ENCODE measurements at places on chromosomes 1 and 21.

DNA sequence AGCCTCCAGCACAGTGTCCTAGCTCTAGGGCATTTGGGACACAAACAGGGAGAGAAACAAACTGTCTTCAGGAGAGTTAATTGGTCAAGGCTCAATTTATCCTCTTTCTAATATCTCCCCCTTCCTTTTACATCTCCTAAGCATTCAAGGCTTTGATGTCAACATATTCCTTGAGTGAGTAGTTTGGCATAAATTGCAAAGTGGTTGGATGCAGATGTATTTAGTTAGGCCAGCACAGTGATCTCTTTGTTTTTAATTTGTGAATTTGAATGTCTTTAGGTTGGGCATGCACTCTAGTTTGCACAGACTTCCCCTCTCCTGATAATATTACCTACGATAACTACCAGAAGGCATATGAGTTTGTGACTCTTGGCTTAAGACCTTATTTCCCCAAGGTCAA lies 12.5 kb upstream of the OLFML2B start:
- no peak for DNase-seq

GRCh38 chr1:22166439-22166838 lies 23.5 kb upstream of the WNT4 start:
- DNase-seq: no peak

DNA sequence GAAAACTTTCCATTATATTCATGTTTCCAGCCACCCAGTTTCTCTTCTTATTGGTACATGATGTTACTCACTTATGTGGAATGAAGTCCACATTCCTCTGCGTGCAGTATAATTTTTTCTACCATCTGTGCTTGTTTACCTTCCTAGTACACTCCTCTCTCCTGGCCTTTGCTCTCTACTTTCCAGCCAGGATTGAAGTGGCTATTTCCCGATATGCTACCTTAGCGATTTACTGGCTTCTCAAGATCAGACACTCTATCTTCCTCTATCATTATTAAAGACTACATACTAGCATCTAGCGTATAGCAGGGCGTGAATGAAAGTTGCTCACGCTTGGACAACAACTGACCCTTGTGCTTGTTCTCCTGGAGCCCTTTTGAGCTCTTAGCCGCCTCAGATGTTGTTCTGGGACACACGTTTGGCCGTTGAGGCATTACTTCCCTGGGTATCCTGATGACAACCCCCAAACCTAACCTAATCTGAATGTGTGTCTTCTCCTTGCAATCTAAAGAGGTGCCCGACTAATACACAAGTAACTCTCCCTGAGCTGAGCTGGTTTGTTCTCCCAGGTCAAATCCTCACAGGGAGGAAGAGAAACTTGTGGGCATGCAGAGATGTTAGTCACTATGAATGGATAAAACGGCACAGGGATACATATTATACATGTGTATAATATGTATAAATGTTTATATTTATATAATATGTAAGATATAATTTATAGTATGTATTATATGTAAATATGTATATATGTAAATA lies 13.4 kb upstream of the MTARC2 start:
- DNase-seq: no peak

DNA sequence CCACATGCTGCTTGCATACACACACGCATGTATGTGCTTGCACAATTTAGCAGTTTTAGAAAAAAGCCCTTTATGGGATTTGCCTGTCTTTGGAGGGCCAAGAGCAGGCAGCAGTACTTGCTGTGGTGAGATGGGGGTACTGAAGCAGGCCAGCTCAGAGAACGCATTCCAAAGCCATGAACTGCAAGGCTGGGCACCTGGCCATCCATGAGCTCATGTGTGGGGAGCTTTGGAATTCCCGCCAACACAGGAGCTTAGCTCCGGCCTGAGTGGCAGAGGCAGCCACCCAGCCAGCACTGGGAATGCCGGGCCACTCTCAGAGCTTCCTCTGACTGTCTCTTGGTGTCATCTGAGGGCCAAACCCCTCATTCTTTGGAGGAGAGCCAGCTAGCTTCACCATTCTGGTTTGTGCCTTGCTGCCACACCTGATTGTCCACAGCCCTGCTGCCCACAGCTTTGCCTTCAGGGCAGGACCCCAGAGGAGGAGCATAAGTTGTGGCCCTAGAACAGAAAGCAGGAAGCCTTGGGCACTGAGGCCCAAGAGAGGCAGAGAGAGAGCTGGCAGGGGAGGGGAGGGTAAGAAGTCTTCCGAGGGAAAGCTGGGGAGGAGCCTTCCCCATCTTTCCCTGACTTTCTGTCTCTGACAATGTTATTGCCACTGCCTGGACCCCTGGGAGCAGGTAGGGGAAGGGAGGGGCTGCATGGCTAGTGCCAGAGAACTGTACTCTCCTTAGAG lies 92.1 kb upstream of the POU3F1 start:
- no peak for DNase-seq

DNA sequence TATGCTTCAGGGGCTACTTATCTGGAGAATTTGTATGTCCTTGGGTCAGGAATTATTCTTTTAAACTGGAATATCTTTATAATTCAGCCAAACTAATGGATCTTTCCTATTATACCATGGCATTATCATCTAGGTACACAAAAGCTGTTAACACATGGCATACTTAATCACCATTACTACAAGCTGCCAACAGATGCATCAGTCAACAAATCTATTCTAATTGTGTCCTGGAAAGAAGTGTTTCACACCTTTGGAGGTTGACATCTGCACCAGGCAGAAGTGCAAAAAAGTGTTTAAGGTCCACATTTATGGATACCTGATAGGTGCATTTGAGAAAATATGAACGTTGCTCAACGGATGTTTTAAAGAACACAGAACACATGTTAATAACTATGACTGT lies 470.2 kb upstream of the ADGRL2 start:
- no peak for DNase-seq

GRCh38 chr1:57362480-57362879 lies 61.4 kb downstream of the DAB1 start:
- no peak for DNase-seq

DNA sequence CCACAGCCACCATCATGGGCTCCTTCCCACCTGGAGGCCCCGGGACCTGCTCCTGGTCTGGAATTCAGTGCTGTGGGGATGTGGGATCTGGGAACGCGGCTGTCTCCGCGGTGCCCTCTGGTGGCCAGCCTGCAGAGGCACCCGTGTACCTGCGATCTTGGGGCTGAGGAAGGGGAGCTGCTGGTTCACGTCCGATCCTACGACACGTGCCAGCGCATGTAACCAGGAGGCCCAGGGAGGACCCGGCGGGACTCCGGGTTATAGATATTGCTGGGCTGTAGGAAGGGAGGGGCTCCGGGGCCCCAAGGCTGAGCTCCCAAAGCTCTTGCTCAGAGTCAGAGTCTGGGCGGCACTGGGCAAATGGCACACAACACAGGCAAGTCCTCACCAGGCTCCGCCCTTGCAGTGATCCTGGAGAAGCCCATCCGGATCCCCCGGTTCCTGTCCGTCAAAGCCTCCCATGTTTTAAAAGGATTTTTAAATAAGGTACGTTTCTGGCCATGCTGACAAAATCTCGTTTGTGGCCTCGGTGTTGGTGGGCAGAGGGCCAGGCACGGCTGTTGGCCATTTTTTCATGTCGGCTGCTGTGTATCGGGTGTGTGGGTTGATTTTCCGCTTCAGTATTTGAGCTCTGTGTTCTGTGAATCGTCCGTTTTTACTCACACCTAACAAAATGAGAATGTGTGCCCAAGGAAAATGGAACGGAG lies 20.1 kb downstream of the FAAP20 start:
- DNase-seq: no peak

DNA sequence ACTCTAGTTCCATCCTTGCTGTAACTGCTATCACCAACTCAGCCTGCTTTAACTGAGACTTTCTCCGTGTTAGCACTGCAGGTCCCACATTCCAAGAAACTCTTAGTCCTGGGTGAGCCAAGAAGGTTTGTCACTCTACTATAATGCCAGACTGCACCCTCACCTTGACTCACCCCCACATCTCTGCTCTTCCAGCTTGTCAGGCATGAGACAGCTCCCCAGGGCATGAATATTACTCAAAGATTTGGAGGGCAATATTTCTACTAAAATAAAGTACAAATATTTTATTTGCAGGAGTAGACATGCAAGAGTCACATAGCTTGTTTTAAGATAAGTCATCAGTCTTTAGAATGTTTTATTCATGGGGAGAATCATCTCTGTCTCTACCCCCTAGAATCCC lies 110.2 kb downstream of the MATN1 start:
- DNase-seq: no peak

GRCh38 chr1:205715628-205716027 lies 34.4 kb downstream of the NUCKS1 start:
- DNase-seq: no peak

Measured in stimulated activated CD8-positive, alpha-beta memory T cell treated with anti-CD3 and anti-CD28 coated beads, Interleukin-7, amount 100 ng/mL, for 1 hour (primary cell).